ENCODE measurements at places on chromosomes 1 and 21.

GRCh38 chr1:83928396-83928795 is 70.5 kb downstream of the TTLL7 start:
- no peak for DNase-seq

DNA sequence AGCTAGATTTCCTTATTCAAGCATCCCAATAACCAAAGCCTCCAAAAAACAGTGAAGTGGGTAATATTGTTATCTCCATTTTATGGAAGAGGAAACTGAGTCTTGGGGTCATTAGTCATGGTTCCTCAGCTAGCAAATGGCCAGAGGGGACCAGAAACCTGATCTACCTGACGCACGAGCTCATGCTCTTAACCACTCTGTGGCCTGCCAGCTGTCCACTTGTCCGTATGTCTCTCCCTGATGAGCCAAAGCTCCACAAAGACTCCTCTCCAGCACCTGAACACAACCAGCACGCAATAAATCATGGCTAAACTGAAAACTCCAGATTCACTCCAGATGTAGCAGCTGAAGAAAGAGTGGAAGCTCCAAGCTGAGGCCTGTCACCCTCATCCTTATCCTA is 5.8 kb downstream of the CAPN8 start:
- DNase-seq = no peak

DNA sequence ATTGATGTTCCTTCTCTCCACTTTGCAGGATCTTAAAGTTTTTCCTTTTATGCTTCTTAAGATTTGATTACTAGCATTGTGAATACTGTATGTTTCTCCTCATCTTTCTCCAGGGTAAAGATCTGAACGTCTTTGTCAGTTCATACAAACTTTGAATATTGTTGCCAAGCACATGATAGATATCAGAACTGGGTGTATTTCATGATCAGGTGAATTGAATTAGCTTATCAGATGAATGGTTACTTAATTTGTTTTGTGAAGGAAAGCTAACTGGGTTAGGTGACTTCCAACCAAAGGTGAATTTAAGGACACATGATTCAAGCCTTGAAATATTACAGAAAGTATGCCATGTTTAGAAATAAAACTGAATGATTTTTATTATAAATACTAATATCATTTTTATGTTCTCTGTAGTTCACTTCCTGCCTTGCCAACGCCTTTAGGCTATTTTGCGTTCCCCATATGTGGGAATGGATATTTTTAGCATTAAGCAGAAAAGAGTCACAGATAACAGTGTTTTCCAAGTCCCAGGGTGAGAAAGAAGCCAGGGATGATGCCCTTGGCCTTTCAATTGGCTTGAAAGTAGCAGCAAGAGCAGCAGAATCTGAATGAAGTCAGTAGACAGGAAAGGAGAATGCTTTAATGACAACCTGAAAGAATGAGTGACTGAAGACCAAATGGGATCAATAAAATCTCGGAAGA is 752.1 kb downstream of the NCAM2 start:
- no peak for DNase-seq

- no peak for DNase-seq
Measured at GRCh38 chr1:205171369-205171768, 40.1 kb downstream of the DSTYK start.

DNA sequence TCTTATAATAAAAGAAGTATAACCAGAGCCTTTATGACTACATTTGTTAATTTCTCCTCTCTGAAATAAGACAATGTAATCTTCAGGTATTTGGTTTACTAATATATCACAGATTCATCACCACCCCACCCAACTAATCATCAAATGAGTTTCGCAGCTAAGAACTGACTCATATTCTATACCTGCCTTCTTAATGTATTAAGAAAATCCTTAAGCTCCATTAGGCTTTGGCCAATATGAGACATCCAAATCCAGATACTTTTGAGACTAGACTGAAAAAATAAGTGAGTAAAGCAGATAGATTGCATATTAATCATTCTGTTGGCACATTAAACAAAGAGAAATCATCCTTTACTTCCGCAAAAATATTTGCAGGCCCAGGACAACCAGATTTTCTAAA is 18.7 kb upstream of the FMO2 start:
- DNase-seq = no peak

DNA sequence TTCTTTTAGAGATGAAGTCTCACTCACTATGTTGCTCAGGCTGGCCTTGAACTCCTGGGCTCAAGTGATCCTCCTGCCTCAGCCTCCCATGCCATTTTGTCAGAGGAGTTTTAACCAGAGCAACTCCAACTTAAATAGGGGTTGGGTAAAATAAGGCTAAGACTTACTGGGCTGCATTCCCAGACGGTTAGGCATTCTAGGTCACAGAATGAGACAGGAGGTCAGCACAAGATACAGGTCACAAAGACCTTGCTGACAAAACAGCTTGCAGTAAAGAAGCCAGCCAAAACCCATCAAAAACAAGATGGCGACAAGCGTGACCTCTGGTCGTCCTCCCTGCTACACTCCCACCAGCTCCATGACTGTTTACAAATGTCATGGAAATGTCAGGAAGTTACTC is 5.7 kb upstream of the DNAH14 start:
- no peak for DNase-seq

DNA sequence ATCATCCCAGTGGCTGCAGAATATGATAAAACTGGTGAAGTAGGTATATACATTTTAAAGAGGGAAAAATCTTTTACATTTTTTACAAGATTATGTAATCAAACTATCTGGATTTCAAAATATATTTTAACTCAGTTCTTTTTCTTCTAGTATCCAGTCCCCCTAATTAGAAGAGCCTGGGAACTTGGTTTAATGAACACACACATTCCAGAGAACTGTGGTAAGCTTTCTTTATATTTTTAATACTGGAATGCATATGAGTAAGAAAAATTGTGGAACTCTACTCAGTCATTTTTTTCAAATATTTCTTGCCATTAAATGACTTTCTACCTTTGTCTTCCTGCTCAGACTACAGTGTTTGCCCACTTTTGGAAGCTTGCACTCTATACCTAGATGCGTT is 8.2 kb downstream of the ACADM start:
- no peak for DNase-seq

GRCh38 chr1:14741532-14741931 is 143.0 kb downstream of the KAZN start:
- no peak for DNase-seq

DNA sequence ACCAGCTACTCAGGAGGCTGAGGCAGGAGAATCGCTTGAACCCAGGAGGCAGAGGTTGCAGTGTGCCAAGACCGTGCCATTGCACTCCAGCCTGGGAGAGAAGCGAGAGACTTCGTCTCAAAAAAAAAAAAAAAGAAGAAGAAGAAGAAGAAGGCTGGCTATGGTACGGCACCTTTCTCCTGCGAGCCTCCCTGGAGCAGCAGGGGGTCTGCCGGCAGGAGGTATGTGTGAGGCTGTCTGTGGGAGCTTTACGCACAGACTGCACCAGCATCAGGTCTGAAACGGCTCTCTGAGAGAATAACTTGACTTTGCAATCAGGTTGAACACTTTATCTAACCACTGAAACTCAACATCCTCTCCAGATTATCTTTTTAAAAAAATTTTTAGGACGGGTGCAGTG is 44.9 kb downstream of the CLSTN1 start:
- no peak for DNase-seq

GRCh38 chr1:241063276-241063675 is 293.7 kb downstream of the RGS7 start:
- DNase-seq = no peak

GRCh38 chr1:246058466-246058865 is 448.6 kb downstream of the SMYD3 start:
- DNase-seq = no peak

GRCh38 chr21:45540601-45540970 is 1.7 kb downstream of the SLC19A1 start:
- peak; percentile 8 for DNase-seq

- DNase-seq = no peak
Measured at GRCh38 chr1:59675936-59676335, 138.8 kb upstream of the HOOK1 start.

GRCh38 chr1:16719571-16720350 is 20.6 kb upstream of the RNU1-4 start:
- no peak for DNase-seq

DNA sequence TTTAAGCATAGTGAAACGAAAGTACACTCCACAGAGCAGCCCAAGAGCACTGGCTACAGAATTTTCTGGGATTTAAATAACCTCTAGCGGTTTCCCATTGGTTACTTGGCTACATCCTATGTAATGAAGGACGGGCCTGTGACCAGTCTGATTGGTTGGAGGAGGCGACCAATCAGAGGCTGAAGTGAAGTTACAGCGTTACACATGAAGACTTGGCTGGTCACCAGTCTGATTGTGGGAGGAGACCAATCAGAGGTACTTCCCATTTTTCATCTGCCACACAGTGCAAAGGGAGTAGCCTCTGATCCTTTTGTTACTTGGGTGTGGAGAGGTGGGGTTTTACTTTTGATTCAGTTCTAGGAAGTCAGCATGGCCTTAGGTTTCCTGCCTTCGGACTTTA is 142.7 kb upstream of the SERTAD4 start:
- no peak for DNase-seq

GRCh38 chr21:33169359-33169758 is 60.4 kb upstream of the IFNAR2 start:
- DNase-seq = no peak

GRCh38 chr1:51330331-51331201 is at the start of gene TTC39A:
Gene TTC39A, minus strand, starts transcription at chr1:51330562. Its CDS starts 85 bp downstream, at chr1:51330477.
- DNase-seq = peak; percentile 33

GRCh38 chr1:219505886-219506285 is 107.0 kb downstream of the ZC3H11B start:
- DNase-seq = no peak

DNA sequence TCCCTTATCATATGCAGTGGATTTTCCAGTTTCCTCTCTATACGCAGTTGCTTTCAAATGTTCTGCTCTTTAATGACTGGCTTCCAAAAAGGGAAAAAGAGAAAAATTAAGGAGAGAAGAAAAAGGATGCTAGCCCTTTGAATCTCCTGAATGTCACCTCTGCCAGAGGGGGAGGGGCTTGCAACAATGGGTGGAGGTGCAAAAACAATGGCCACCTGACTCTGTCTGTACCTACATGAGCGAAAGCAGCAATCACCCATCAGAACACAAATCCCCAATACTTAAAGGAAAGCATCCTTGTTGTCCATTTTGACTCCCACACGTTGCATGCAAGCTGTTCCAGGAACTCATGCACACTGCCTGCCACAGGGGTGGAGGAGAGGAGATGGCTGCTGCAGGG is 61.2 kb downstream of the CCDC30 start:
- DNase-seq = no peak

DNA sequence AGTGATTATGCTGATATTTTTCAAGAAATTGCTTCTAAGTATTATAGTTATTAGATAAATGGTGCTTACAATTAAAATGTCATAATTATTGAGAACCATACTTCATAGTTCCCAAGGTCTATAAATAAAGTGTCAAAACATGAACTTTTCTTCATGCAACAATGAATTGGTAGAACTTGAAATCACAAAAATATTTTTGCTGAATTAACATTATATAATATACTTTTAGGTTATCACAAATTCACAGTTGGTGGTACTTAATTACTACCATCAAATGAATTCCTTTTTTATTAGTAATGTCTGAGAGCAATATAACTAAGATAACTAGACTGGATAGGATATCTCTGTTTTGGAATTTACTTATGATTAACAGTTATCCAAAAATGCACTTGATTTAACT is 4.7 kb downstream of the DNM3 start:
- DNase-seq = no peak

DNA sequence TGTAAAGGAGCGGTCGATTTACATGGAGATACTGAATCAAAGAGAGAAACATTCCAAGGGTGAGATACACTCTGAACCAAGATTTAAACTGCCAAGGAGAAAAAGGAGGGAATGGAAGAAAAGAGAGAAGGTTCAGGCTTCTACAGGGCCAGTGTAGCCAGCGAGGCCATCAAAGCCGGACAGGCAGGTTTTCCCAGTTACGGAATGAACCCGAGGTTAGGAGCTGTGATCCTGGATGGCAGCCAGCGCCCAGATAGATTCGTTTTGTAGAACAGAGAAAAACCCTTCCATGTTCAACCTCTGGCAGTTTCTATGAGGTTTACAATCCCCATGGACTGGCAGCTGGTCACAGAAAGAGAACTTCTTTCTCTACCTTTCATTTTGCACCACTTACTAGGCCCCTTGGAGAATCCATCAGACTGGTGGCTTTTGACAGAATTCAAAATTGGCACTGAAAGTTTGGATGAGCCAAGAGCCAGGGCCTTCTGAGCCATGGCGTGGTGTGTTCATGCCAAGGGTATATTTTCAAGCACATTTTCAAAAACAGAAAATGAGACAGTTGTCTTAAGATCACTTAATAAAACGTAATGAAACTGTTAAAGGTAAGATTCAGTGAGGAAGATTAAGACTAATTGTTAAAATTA is 171.5 kb downstream of the RUNX1 start:
- no peak for DNase-seq

DNA sequence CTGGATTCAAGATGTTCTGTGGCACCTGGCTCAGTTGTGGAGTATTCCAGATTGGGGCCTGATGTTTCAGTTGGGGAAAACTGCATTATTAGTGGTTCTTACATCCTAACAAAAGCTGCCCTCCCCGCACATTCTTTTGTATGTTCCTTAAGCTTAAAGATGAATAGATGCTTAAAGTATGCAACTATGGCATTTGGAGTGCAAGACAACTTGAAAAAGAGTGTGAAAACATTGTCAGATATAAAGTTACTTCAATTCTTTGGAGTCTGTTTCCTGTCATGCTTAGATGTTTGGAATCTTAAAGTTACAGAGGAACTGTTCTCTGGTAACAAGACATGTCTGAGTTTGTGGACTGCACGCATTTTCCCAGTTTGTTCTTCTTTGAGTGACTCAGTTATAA is 7.2 kb downstream of the FPGT start:
- DNase-seq = peak; percentile 19

GRCh38 chr1:184635347-184635979 is 119.2 kb downstream of the EDEM3 start:
- DNase-seq = no peak

DNA sequence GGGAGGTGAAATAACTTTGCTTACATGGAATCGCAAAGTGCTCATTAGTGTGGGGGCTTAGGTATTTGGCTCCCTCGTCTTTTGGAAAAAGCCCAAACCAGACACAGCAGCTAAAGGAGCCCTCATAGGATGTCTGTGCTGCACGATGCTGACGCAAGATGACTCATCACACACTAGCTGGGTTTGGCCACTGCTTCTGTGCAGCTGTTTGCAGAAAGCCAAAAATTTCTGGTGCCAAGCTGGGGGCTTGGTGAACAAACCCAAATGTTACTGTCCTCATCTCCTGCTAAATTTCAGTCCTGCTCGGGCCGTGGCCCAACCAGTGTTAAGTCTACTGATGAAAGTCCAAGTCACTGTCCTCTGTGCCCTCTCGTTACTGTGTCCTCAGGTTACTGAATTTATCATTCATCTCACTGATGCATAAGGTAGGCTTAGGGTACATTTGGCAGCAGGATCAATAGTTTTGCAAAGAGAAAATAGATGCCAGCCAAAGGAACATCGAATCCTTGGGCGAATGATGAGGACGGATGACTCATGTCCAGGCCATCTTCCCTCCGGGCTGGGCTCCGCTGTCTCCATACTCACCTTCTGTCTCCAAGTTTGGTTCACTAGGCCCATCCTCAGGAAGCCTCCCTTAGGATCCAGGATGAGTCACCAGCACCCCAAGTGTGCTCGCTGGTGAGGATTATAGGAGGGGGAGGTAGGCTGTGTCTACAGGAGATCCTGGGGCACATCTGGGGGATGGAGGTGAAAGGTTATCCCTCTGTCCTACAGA is 177.7 kb downstream of the ADSS2 start:
- no peak for DNase-seq

GRCh38 chr1:201374364-201374763 is 3.1 kb downstream of the TNNT2 start:
- DNase-seq = peak; percentile 25
